ENCODE measurements at places on chromosomes 7 and 10.

GRCh38 chr7:147182874-147183273 is 1066.3 kb downstream of the CNTNAP2 start:
- DNase-seq = no peak

DNA sequence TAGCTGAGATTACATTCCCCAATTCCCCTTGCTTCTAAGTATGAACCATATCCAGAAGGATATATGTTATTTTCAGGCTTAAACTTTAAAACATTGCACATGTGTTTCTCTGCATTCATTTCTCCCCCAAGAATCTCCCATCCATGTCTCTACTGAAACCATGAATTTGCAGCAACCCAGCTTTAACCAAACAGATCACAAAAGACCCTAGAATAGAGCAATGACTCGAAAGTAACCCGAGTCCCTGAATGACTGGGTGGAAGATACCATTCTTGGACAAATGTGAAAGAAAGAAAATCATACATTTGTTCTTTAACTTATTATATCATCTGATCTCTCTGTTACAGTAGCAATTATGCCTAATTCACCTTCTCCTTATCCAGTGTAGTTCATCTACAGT is 278.7 kb downstream of the IPMK start:
- DNase-seq = no peak

DNA sequence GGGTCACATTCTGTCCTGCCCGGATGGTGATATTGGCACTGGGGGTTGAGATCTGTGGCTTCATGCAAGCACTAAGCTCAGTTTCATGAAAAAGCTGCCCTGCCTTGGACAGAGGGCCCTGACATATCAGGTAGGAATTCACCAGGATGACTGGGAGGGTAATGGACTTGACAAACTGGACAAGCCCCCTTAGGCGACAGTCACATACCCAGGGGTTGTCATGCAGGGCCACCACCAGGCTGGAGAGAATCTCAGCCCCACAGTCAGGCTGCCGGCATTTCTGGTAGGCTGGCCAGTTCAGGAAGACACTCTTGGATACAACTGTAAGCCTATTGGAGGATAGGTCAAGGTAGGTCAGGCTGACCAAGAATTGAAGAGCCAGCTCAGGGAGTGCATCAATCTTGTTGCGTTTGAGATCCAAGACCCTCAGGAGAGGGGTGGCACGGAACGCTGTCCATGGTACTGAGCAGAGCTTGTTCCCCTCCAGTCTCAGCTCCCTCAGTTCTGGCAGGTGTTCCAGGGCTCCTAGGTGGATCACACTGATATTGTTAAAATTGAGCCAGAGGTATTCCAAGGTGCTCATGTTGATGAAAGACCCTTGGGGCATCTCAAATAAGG is 824 bp downstream of the LRIT2 start:
- DNase-seq = no peak

DNA sequence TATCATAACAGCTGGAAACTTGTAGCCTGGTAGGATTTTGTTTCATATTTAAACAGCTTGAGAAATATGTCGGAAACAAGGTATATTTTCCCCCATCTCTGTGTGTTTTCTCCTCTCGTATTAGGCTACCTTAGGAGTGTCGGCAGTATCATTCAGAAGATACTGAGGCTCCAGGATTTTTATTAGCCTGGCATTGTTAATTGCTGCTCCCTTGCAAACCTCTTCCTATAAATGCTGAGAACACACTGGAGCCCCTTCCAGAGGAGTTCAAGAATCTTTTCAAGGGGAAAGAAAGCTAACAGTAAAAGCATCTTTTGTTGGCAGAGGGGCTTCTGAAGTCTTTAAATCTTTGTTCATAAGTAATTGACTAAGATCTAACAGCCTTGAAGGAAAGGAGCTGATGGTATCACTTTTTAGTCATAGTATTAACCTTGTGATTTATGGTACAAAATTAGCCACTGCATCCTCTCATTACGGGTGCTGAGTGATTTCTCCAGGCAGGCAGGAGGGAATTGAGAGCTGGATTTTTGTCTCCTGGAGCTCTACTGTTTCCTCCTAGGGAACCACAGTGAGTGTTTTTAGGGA is 998.7 kb downstream of the LRMDA start:
- DNase-seq = no peak

DNA sequence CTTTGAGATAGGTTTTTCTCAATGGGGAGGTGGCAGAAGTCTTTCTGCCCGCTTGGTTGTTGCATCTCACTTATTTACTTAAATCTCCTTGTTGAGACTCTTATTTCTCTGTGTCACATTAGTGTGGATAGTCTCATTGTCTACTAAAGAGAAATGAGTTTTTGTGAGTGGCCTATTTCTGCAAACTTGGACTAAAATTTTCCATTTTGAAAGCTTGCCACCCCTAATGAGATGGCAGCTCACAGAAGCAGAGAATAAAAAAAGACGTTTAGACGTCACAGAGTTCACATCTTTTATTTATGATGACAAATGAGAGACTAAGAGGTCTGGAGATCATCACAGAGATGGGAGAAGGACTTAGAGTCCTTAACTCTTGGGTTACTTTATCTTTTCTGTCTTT is 262.7 kb upstream of the PHYHIPL start:
- DNase-seq = no peak

GRCh38 chr10:27138277-27138676 is 15.9 kb downstream of the YME1L1 start:
- no peak for DNase-seq

Data from CD4-positive, alpha-beta T cell (primary cell).